ENCODE measurements at places on chromosomes 13 and 19. TPM values are rescaled to one million over a fixed set of nuclear protein-coding genes. Genes with fewer than 3 reads are reported as not detected.

Gene TINCR
- 0.50 TPM for total RNA-seq

Gene MISP3
- total RNA-seq, result 1.4 TPM

Gene HMGB1
- total RNA-seq, result 666 TPM

Gene AMH
- total RNA-seq, result 4.5 TPM

- no peak overlapping the region for H3K27ac ChIP-seq
- H3K4me1 ChIP-seq, result no peaks in the 10 kb centered on the region
- H3K4me3 ChIP-seq, result no peak overlapping the region
- no peak for DNase-seq
- peaks cover 3% of the 10 kb centered on the region for H3K27me3 ChIP-seq
Observed at GRCh38 chr13:102968572-102969228, 97.5 kb downstream of the SLC10A2 start.

DNA sequence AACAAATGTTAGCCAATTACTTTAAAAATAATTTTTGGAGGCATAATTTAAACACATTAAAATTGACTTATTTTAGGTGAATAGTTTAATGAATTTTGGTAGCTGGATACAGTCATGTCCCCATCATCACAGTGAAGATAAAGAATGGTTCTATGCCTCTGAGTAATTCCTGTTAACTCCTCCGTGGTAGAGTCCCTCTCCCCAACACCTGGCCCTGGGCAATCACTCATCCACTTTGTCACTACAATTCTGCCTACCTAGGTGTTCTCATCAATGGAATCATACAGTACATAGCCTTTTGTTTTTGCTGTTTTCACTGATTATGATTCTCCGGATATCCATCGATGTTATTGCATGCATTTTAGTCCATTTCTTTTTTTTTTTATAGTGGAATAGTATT is 55.6 kb downstream of the ING1 start:
- peaks cover 18% of the 10 kb centered on the region for H3K27me3 ChIP-seq
- H3K4me3 ChIP-seq, result no peak overlapping the region
- no peak for DNase-seq
- peaks cover 2% of the 10 kb centered on the region for H3K4me1 ChIP-seq
- no peaks in the 10 kb centered on the region for H3K36me3 ChIP-seq

GRCh38 chr19:37907735-37908455 is 887 bp downstream of the SIPA1L3 start:
- H3K4me1 ChIP-seq, result peaks cover 20% of the 10 kb centered on the region
- H3K27ac ChIP-seq, result no peak overlapping the region
- H3K4me3 ChIP-seq, result peak overlapping the region; percentile 70
- H3K27me3 ChIP-seq, result no peaks in the 10 kb centered on the region
- no peak for DNase-seq
- no peaks in the 10 kb centered on the region for H3K36me3 ChIP-seq

DNA sequence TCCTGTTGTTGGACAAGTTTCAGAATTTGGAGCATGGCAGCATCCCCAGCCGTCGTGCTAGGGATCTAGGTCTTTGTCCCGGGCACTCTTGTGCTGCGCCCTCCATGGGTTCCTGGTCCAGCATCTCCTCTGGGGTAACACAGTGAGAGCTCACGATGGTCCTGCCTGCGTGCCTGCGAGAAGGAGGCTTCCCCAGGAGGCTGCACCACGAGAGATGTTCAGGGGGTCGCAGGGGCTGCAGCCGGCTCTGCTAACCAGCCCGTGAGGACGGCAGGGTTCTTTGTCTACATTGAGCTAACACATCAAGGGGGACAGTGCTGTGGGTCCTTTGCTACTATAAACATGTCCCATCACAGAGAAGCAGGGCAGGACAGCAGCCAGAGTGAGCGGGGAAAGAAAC is 103.9 kb upstream of the SOX1 start:
- DNase-seq, result no peak
- H3K27ac ChIP-seq, result no peak overlapping the region
- peaks cover under 1% of the 10 kb centered on the region for H3K27me3 ChIP-seq
- no peaks in the 10 kb centered on the region for H3K36me3 ChIP-seq
- H3K4me3 ChIP-seq, result no peak overlapping the region
- H3K4me1 ChIP-seq, result no peaks in the 10 kb centered on the region

DNA sequence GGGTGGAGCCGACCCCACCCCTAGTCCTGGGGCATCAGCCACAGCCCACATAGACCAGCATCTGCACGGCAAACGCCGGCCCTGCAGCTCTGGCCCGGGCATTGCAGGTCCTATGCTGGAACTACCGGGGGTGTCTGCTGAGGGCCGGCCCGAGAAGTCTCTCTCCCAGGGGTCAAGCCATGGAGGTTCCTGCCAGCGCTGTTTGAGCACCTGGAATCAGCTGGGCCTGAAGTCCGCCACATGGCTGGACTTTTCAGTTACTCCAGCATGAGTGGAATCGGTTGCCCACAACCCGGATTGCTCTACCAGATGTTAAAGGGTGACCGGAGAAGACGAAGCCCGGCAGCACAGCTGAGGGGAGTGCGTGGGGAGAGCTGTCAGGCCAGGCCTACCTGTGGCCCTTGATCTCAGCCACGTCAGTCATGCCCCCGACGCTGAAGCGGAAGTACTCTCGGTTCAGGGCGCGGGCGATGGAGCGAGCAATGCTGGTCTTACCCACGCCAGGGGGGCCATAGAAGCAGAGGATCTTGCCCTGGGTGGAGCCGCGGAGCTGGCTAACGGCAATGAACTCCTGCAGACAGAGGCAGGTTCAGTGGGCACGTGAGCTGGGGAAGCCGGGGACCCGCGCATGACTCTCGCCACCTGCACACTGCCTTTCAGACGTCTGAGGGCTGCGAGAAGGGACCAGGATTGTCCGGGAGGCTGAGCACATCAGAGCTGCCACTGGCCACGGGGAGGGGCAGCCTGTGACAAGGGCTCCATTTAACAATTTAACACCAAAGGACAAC is 8.7 kb downstream of the RPL36 start:
- no peak for DNase-seq
- peaks cover 51% of the 10 kb centered on the region for H3K36me3 ChIP-seq
- H3K4me3 ChIP-seq, result no peak overlapping the region
- H3K4me1 ChIP-seq, result peaks cover 2% of the 10 kb centered on the region

GRCh38 chr13:92805766-92806165 is 420.8 kb upstream of the GPC6 start:
- no peak for DNase-seq
- no peak overlapping the region for H3K27ac ChIP-seq
- H3K36me3 ChIP-seq, result no peaks in the 10 kb centered on the region
- H3K27me3 ChIP-seq, result no peaks in the 10 kb centered on the region
- peak overlapping the region; percentile 28 for H3K4me3 ChIP-seq
- no peaks in the 10 kb centered on the region for H3K4me1 ChIP-seq

All from activated CD8-positive, alpha-beta T cell treated with anti-CD3 and anti-CD28 coated beads for 36 hours (primary cell).